ENCODE measurements at places on chromosomes 16 and 17. TPM values are rescaled to one million over a fixed set of nuclear protein-coding genes. Genes with fewer than 3 reads are reported as not detected.

- DNase-seq: no peak
These were observed 71.2 kb upstream of the GNG13 start for GRCh38 chr16:871562-872345.

- DNase-seq: no peak
These were observed 736 bp downstream of the CNP start for GRCh38 chr17:41967141-41967920.

Gene ZG16B
- 0.29 TPM for total RNA-seq

Gene ESRP2
- total RNA-seq: 0.27 TPM
